Stimulated activated CD8-positive, alpha-beta memory T cell treated with anti-CD3 and anti-CD28 coated beads, Interleukin-2, amount 100 ng/mL, for 1 hour (primary cell): ENCODE measurements at places on chromosomes 2 and 18.

DNA sequence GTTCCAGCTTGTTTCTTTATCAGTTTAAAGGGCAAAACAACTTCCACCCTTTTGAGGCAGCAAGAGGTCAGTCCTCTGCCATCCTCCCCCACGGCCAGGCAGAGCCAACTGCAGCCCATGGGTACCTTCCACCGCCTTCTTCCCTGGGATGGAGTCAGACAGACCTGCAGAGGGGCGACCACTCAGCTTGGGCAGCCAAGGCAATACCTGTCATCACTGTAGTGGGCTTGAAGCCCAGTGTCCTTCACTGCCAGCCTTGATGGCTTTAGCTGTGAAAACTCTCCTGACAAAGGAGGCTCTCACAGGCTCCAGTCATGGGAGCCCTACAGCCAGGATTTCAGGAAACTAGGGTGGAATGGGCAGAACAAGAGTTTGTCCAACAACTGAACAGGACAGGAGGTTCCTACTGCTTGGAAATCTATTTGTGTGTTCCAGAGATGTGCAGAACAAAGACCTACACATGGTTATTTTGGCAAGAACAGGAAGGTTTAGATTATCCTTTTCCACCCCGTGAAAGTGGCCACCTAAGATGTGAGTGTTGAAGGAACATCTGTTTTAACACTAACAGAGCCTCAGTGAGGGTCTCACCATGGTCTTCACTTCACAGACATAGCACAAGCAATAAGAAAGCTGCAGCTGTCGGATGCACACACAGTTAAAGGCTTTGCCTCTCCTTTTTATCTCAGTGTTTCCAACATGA lies 93.9 kb upstream of the RMDN2 start:
- no peak for DNase-seq

GRCh38 chr2:50343150-50343830 lies 688.6 kb downstream of the NRXN1 start:
- DNase-seq: no peak

GRCh38 chr2:48015421-48015820 lies 109.1 kb upstream of the FBXO11 start:
- no peak for DNase-seq

DNA sequence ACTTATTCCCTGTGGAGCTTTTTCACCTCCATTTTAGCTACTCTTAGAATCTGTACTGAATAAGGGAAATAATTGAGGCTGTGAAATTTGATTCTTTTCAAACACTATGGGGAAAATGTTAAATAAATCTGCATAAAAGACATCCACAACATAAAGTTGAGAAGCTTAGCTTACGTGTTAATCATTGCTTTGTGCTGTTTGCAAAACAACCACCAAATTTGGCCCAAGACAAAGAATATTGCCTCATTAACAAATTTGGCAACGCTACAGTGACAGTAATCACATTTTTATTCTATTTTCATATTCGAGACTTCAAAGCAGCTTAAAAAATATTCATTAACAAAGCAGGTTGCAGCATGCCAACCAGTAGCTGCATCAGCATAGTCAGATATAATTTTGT lies 437.6 kb downstream of the DPP10 start:
- no peak for DNase-seq

DNA sequence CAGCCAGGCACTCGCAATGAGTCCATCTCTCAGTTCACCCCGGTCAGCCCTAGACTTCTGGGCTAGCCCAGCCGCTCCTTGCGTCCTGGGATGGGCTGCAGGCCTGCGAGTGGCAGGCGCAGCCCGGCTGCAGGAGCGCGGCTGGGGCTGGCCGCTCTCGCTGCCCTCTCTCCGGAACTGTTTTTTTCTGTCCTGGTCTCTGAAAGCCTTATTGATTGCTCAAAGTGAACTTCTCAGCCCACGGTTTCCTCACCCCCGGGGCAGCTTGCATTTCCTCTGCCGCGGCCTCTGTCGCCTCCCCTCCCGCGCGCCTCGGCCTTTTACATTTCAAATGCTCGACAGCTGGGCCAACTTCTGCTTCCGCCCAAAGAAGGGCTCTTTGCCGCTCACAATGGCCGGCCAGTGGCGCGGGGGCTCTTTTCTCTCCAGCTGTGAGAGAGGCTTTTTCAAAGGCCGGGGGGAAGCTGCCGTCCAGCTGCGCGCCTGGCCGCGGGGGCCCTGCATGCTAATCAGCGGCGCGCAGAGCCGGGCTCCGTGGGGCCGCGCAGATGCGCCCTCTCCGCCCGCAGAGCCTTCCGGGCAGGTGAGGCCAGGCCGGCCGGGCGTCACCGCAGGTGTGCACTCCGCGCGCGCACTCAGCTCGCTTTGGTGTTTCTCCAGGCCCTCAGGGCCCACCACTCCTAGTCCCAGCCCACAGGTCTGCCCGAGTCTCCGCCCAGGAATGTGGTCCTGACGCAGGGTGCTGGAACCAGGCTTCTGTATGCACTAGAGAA lies 513.8 kb downstream of the RNF144A start:
- DNase-seq: no peak

DNA sequence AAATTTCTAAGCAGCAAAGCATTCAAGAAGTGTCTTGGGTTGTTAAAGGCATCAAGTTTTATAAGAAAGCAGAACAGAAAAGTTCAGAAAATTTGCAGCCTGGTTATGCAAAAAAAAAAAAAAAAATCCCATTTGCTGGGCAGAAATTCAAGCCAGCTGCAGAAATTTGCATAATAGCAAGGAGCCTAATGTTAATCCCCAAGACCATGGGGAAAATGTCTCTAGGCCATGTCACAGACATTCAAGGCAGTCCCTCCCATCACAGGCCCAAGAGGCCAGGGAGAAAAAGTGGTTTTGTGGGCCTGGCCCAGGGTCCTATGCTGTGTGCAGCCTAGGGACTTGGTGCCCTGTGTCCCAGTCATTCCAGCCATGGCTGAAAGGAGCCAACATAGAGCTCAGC lies 269.0 kb upstream of the SLC39A10 start:
- no peak for DNase-seq

GRCh38 chr2:45046786-45047185 lies 37.5 kb upstream of the SIX2 start:
- DNase-seq: no peak

GRCh38 chr2:1784087-1784486 lies 39.8 kb upstream of the PXDN start:
- DNase-seq: no peak

DNA sequence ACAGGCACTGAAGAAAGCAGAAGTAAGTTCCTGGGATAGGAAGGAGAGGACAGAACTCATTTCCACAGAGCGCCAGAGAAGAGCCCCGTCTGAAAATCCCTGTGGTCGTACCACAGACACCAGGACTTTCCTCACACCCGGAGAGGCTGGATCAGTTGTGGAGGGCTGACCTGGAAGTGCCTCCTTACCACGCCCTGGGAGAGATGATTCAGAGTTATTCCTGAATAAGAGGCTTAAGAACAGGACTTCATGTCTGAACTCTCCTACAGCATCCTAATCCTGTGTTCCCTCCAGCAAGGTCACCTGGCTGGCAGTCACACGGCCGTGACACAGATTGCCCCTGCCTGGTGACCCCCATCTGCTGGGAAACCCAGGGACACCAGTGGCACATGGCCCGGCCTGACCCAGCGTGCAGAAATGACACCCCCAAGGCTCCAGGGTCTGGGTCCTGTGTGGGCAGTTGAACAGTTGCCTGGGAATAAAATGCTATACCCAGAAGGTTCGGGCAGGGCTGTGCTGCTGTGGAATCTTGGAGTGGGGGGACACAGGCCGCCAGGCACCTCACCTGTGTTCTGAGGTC lies 105.9 kb downstream of the PXDN start:
- DNase-seq: no peak

- no peak for DNase-seq
These were observed 139.8 kb downstream of the OLA1 start for GRCh38 chr2:174108579-174108978.

DNA sequence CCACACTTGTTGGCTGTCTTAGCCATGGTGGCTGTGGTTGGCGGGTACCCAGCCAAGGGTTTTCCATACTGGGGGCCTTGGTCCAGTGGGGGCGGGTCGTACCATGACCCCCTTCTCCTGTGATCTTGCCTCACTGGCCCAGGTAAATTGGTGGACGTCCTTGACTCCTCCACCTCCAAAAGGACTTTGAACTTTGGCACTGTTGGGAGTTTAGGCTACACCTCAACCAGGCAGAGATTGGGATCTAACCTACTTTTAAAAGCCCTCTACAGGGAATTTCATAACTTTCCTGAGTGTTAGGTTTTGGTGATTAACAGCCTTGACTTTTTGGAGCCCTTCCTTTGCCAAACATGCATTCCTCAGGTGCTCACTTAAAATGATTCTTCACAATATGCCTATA lies 106.7 kb downstream of the NEDD4L start:
- DNase-seq: no peak

GRCh38 chr18:39462436-39462835 lies 1896.8 kb upstream of the CELF4 start:
- DNase-seq: no peak

DNA sequence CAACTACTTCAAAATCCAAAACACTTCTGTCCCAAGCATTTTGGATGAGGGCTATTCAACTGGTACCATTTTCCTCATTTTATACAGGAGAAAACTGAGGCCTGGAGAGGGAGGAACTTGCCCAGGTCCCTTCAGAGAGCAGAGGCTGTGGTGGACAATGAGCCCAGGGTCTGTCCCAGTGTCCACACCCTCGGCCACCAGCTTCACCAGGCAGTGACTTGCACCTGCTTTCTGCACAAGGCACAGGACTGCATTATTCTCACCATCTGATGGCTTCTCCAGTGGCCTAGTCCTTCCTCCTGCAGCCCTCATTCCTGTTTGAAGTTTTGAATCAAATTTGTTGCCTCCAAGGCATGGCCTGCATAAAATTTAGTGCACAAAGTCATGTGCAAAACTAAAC lies 53.3 kb downstream of the RNF144A start:
- no peak for DNase-seq

DNA sequence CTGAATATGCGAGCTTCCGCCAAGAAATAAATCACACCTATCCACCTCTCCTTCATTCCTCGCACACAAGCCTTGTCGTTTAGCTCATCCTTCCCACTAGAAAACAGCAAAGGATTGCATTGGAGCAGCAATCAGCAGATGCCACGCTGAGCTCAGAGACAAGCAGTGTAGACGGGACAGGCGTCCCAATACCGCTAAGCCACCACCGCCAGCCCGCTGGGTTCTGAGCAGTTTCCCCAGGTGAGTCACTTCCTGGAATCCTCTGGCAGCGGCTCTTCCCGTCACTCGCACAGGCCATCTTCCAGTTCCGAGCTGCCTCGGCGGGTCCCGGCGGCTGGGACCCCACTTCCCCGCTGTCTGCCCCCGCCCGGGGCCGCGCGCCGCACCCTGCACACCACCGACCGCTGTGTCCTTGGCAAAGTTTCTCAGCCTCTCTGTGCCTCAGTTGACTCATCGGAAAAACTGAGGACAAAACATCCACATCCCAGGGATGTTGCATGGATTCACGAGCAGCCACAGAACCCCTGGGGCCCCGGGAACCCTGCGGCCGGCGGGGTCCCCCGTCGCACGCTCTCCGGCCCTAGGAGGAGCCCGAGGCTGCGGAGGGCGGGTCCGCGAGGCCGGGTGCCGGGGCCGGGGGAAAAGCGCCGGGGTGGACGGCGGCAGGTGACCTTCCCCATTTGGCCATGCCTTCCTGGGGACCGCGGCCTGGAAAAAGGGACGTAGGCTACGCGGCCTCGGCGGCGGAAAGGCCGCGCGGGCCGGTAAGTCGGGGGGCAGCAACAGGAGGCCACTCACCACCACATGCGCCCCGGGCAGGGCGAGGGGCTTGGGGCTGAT lies 573 bp downstream of the KDSR start:
- DNase-seq: peak; percentile 29

DNA sequence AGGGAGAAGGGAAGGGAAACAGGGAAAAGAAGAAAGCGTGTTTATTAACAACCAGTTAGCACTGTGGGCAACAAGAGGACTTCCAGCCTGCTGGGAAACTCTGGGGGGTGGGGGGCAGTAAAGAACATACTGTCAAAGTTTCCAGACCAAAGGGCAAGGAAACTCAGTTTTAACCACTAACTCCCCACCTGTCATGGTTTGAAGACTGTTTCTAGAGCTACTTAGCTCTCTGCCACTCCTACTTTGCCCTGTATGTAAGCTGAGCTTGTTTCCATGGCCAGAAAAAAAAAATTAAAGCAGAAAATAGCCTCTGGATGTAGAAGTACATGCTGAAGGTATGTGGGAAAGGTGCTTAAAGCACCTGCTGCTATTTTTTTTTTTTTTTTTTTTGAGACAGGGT lies 11.0 kb upstream of the PTPN2 start:
- no peak for DNase-seq

DNA sequence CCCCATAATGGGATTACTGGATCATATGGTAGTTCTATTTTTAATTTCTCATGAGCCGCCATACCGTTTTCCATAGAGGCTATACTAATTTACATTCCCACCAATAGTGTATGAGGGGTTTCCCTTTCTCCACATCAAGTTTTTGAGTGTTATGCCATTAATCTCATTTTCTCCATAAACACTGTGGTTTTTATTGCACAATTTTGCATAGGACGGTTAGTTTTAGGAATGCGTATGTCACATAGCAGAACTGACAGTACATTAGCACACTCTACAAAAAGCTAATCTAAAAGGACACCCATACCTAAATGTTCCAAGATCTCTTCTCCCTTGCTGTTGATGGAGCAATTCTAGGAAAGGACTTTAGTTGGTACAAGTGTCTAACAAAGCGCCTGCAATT lies 32.5 kb downstream of the DARS1 start:
- DNase-seq: no peak

- no peak for DNase-seq
These were observed 27.1 kb downstream of the TSPYL6 start for GRCh38 chr2:54228945-54229344.

- DNase-seq: no peak
These were observed 638.0 kb upstream of the ZEB2 start for GRCh38 chr2:145157741-145158591.

GRCh38 chr2:237295889-237296480 lies 118.0 kb downstream of the COL6A3 start:
- no peak for DNase-seq

DNA sequence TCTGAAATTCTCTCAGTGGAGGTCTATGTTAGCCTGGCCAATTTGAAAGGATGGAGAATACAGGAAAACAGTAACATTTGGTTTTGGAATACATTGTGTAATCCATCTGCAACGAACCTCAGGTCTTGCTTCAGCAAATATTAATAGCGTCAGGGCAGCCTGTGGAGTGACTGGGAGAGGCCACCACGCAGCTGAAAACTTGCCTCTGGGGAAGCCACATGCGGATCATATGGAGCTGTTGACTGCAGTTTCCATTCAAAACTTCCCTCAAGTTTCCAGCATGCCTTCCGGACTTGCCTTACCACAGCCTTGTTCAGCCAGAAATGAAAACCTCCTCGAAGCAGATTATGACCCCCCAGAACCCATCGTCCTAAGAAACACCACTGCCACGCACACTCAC lies 25.7 kb downstream of the BCL11A start:
- no peak for DNase-seq

DNA sequence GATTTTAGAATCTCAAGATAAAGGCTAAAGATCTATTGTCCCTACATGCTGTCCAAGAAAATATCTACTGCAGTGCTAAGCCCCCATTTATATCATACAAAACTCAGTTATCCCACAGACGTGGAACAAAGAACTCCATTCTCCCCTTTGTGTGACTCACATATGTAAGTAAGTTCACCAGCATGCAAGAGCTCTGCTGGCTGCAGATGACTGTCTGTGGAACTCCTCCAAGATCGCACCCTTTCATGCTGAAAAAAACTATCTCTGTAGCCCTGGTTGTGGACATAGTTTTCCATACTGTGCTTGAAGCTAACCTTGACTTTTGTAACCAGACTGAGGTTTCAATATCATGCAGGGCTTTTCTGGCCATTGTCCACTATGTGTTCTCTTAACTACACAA lies 207.1 kb downstream of the ZNF521 start:
- DNase-seq: no peak
